ENCODE measurements at places on chromosomes 4 and X. TPM values are rescaled to one million over a fixed set of nuclear protein-coding genes. Genes with fewer than 3 reads are reported as not detected.

DNA sequence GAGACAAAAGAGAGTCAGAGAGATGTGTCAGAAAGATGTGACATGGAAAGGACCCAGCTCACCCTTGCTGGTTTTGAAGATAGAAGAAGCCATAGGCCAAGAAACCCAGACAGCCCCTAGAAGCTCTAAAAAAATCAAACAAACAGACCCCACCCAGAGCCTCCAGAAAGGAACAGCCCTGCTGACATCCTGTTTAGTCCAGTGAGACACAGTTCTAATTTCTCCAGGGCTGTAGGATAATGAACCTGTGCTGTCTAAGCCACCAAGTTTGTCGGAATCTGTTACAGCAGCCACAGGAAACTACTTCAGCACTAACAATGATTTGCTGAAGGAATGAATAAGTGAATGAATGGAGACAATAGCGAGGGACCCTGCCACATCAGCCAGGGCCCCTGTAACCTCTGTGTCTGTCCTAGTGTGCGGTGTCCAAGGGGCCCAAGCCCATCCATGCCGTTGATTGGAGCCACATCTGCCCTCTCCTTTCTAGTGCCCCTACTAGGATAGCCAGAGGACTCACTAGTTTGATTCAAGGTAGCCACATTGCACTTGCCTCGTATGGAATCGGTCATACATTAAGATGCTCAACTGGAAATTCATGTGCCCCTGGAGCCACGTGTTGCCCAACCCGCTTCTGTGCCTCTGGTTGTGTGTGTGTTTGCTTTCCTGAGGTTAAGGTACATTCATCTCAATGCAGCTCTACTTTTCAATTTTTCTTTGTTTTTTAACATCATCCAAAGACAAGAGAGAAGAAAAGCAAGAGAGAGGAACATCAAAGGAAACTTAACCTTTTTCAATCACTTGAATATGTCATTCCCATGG is 32.5 kb upstream of the SLC2A9 start:
- DNase-seq: no peak

DHRSX gene
- total RNA-seq: 23.2 TPM

GRCh38 chrX:110743679-110744340 is 51.8 kb downstream of the CHRDL1 start:
- DNase-seq: no peak

DNA sequence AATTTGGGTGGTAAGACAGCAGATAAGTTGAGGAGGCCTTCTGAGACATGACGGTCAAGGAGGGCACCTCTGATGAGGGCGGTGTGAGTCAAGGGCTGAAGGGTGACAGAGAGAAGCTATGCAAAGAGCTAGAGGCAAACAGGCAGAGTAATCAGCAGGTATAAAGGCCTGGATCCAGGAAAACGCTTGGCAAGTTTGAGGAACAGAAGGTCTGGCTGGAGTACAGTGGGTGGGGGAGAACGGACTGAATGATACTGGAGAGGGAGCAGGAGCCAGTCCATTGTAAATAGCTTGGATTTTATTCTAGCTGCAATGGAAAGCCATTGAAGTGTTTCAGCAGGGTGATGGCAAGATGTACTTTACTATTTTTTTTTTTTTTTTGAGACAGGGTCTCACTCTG is 39.3 kb downstream of the RAB33B start:
- DNase-seq: no peak

ZNF595 gene
- total RNA-seq: 2.0 TPM

DNA sequence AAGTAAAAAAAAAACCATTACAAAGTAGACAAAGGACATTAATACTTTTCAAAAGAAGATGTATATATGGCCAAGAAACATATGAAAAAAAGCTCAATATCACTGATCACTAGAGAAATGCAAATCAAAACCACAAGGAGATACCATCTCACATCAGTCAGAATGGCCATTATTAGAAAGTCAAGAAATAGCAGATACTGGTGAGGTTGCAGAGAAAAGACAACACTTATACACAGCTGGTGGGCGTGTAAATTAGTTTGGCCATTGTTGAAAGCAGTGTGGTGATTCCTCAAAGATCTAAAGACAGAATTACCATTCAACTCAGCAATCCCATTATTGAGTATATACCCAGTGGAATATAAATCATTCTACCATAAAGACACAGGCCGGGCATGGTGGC is 39.3 kb downstream of the TASL start:
- no peak for DNase-seq

- no peak for DNase-seq
These were observed 89.0 kb upstream of the GC start for GRCh38 chr4:71872767-71873415.

SMR3B gene
- total RNA-seq: not detected

DNA sequence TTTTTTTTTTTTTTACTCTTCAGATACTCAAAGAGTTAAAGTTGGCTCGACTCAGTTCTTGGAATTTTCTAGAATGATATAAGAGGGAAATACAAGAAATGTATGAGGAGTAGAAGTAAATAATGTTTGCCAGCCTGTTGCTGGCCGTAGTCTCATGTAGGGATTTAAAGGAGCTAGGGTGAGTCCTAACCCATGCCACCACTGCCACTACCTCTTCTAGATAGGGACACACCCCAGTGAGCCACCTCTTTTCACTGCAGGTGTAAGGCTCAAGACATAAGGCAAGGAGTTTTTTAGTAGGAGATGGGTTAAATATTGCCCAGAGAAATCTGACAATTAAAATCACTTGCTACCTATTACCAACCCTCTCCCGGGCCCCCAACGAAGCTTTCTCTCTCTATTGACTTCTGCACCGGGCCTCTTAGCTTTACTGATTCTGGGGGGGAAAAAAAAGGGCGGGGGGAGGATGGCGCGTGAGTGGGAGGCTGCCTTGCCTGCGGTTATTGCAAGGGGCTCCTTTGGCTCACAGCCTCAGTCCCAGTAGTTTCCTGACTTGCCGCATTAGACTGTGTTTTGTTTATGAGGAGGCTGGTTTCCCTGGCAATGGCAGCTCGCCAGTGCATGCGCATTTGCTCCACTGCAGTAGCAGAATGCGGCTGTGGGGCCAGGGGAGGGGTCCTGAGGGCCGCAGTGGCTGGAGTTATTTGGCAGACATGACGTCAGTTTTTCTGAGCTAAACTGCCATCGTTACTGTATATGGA is 3.0 kb downstream of the LINC00632 start:
- no peak for DNase-seq

GRCh38 chrX:68196939-68197791 is 236.1 kb downstream of the OPHN1 start:
- no peak for DNase-seq

DNA sequence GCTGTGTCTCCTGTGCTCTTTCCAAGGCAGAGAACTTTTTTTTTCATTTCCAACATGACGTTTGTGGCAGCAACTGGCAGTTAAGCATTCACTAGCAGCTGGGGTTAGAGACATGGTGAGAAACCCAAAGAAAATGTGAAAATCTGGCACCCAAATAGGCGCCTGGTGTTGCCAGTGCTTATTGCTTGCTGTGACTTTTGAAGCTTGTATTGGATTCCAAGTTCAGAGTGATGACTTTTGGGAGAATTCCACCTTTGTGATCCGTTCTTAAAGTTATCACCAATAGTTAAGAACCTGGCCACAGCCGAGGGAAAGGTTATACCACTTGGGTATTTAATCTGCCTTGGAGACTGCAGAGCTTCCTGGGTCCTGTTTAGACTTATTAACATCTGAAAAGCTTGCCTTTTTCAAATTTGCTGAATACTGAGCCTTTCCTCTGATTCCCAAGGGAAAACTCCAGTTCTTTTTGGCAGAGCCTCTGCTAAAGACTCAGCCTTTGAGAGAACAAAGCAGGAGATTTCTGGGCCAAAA is 101.0 kb downstream of the OPHN1 start:
- DNase-seq: no peak

GRCh38 chrX:55206162-55206941 is 13.8 kb upstream of the PAGE5 start:
- no peak for DNase-seq

ALAS2 gene
- not detected for total RNA-seq

SPOCK3 gene
- not detected for total RNA-seq

DNA sequence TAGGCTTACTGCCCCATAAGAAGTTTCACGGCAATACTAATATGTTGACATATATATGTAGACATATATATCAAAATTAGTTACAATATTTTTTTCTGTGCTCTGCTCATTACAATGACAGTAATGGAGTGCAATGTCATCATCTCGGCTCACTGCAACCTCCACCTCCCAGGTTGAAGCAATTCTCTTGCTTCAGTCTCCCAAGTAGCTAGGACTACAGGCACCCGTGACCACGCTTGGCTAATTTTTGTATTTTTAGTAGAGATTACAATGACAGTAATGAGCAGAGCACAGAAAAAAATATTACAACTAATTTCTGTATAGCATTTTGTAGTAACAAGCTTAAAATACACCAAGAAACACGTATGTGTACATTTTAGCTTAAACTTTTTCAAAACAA is 7.6 kb downstream of the EIF4E start:
- no peak for DNase-seq

DNA sequence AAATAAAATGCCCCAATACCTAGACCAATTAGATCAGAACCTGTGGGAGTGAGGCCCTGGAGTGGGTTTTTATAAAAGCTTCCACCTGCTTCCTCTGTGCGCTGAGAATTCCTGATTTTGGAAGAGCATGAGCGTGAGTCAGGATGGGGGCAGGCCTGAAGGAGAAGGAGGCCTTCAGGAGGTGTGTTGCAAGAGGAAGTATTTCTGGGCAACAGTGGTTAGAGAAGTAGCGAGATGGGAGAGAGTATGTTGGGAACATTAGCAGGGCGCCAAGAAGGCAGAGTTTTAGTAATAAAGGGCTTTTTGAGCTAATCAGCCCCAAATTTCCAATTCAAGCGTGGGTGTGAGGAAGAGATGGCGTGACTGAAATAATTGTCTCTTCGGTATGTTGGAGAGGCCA is 349.8 kb downstream of the UNC5C start:
- no peak for DNase-seq

DNA sequence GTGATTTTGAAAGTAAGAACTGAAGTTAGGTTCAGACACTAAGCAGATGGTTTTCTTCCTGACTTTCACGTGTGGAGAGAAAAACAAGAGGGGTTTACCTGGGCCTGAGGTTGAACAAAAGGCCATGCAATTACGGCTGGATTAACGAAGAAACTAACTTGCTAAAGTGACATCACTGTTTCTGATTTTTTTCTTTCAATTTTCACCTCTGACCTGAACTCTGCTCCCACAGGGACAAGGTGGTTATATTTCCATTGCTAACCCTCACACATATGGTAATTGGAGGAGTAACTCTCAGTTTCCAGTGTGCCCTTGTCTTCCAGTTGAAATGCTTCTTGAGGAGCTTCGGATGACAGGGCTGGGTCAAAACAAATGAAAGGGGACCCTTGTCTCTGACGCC is 38.0 kb downstream of the MSN start:
- no peak for DNase-seq

DNA sequence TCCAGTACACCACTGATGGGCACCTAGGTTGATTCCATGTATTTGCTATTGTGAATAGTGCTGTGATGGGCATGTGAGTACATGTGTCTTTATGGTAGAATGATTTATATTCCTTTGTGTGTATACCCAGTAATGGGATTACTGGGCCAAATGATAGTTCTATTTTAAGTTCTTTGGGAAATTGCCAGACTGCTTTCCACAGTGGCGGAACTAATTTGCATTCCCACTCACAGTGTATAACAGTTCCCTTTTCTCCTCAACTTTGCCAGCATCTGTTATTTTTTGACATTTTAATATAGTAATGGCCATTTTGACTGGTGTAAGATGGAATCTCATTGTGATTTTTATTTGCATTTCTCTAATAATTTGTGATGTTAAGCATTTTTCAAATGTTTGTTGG is 25.9 kb downstream of the CC2D2A start:
- no peak for DNase-seq

PRR32 gene
- not detected for total RNA-seq

- DNase-seq: no peak
These were observed 168.4 kb upstream of the AMOT start for GRCh38 chrX:113009029-113009428.

FRMD7 gene
- total RNA-seq: not detected

GSTCD gene
- 13.2 TPM for total RNA-seq

NRK gene
- 0.03 TPM for total RNA-seq

KLB gene
- total RNA-seq: not detected
